ENCODE measurements at places on chromosomes 2 and 18.

GRCh38 chr2:6310256-6311215 is 555.2 kb downstream of the CMPK2 start:
- DNase-seq, result no peak

GRCh38 chr2:146584316-146584715 is 1260.5 kb upstream of the ACVR2A start:
- no peak for DNase-seq

DNA sequence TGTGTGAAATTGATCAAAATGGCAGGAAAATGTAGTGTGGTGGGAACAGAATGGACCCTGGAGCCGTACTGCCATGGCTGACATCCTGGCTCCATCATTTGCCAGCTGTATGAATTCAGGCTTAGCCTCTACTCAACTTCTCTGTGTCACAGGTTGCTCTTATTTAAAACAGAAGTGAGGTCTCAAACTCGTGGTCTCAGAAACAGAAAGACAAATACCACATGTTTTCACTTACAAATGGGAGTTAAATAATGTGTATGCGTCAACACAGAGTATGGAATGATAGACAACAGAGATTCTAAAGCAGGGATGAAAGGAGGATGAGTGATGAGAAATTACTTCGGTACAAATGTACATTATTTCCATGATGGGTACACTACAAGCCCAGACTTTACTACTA is 227.4 kb downstream of the DCC start:
- DNase-seq, result no peak

DNA sequence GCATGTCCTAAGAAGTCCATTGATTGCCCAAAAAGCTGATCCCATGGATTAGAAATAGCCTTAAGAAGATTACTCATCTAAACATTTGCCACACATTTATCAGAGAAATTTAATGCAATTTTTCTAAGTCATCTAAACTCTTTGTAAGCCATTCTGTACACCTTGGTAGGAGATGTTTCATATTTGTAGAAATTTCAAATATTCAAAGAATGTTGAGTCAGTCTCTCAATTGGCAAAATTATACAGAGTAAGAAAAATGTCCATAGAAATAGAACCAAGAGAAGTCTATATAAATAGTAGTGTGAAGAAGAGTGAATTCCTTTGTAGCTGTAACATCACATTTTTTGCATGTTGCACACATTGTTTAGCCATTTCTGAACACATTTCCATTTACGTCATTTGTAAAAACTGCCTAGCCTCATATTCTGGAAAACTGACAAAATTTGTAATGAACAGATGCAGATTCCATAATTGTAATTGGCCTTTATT is 128.6 kb downstream of the MSTN start:
- DNase-seq, result no peak

DNA sequence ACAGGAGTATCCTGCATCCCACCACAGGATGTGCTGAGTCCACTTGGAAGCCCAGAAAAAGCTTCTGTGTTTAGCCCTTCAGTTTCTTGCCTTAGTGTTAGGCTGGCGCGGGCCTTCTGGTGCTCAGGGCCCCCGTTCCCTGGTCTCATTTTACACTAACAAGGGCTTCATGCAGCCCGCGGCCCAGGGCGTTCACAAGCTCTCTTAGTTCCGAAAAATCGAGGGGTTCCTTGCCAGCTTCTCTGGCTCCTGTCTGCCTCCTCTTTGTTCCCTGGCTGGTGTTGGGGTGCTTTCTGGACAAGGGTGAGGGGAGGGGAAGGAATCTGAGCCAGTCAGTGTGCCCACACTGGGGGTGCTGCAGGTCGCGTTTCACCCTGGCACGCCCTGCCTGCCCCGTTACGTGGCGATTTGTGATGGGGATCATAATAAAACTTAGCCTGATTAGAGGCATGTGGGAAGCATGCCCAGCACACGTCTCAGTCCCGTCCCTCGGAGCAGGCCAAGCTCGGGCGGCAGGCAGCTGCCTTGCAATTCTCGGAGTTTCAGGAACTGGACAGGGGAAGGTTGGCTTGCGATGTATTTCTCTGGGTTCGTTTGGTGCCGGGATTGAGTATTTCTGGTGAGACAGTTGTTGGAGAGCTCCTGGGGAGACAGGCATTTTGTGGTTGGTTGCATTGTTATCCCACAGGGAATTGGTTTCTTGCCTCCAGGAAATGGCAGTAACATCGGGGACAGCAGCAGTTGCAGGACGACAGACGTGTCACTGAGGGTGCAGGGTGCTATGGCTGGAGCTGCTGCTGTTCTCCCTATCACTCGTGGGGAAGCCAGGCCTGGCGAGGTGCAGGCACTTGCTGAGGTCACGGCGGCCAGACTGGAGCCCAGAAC is 22.9 kb downstream of the SH3BP4 start:
- no peak for DNase-seq

GRCh38 chr18:886076-886475 is 18.6 kb upstream of the ADCYAP1 start:
- DNase-seq, result no peak

GRCh38 chr2:37706334-37707183 is 35.1 kb upstream of the CDC42EP3 start:
- DNase-seq, result no peak

DNA sequence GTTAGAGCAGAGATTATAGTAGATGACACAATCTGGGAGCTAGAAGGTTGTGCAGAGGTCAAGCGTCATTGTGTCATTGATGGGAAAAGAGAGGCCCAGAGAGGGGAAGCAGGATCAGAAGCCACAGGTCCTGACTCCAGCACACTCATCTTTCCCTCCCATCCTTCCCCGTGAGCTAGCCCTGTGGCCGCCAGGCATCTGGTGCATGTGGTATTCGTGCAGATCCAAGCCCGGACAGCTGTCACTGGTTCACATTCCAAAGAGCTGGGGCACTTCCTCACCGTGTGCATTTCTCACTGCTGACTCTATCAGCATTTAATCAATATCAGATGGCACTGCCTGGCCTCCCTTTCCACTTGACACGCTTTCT is 94.1 kb upstream of the THOC1 start:
- DNase-seq, result no peak

GRCh38 chr18:80109676-80110078 is 615 bp downstream of the ADNP2 start:
- DNase-seq, result no peak

DNA sequence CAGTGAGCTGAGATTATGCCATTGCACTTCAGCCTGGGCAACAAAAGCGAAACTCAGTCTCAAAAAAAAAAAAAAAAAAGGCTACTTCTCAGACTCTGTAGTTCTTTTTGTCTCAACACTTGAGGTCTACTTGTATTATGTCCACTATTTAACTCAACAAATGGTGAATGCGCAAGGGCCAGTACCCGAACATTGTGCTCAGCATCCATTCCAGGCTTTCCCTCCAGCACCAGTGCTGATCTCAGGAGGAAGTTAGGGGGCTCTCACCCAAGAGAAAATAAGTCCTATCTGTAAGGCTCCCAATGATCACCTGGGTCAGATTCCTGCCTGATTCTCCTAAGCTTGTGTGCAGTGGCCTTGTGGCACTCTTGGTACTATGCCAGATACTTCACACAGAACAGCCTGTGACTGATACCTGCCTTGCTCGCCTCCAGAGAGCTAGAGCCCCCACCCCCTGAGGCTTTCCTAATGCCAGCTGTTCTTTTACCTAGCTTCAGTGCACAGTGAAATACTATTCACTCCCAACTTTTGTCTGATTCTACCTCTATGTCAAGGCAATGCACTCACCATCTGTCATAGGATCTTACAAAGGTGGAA is 74.9 kb downstream of the INO80D start:
- no peak for DNase-seq

- no peak for DNase-seq
Observed at GRCh38 chr18:12159446-12159845, 65.8 kb downstream of the ANKRD62 start.

Data from HEK293T (cell line).